ENCODE measurements at places on chromosomes 5 and 9. TPM values are rescaled to one million over a fixed set of nuclear protein-coding genes. Genes with fewer than 3 reads are reported as not detected.

DNA sequence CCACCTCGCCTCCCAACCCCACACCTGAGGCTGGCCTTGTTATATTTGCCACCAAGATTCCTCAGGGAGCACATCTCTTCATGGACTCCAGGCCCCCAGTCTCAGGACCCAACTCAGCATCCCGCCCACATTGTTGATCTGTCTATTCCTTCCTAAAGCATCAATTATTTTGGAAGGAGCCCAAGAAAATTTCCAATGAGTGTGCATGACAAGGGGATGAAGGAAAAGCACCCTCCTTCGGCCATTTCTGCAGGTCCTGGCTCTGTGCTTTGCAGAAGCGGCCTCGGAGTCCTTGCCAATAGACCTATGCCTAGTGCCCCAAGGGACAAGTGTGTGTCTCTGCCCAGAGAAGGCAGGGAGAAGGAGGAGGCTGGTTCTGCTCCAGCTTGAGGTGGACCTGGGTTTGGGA is 273.2 kb downstream of the GADD45G start:
- DNase-seq = no peak
- peaks cover 76% of the 10 kb centered on the region for H3K4me1 ChIP-seq
- H3K4me3 ChIP-seq = no peak overlapping the region
- H3K27me3 ChIP-seq = no peaks in the 10 kb centered on the region
- no peaks in the 10 kb centered on the region for H3K36me3 ChIP-seq

CDO1 gene
- total RNA-seq = 6.8 TPM

APBA1 gene
- total RNA-seq = 3.0 TPM

GRCh38 chr5:123120197-123120596 is 31.2 kb downstream of the PRDM6 start:
- no peaks in the 10 kb centered on the region for H3K4me1 ChIP-seq
- H3K36me3 ChIP-seq = no peaks in the 10 kb centered on the region

GRCh38 chr9:34249274-34249673 is 70.4 kb downstream of the UBAP1 start:
- H3K27me3 ChIP-seq = no peaks in the 10 kb centered on the region
- peaks cover 65% of the 10 kb centered on the region for H3K4me1 ChIP-seq
- H3K27ac ChIP-seq = no peak overlapping the region
- DNase-seq = no peak
- no peak overlapping the region for H3K4me3 ChIP-seq

TMEM8B gene
- total RNA-seq = 17.5 TPM

- peaks cover 4% of the 10 kb centered on the region for H3K27me3 ChIP-seq
- H3K4me3 ChIP-seq = no peak overlapping the region
- H3K36me3 ChIP-seq = no peaks in the 10 kb centered on the region
- DNase-seq = no peak
Measured at GRCh38 chr9:16152276-16153101, 599.6 kb downstream of the CCDC171 start.

- no peak overlapping the region for H3K27ac ChIP-seq
- no peak overlapping the region for H3K4me3 ChIP-seq
- no peaks in the 10 kb centered on the region for H3K4me1 ChIP-seq
- H3K36me3 ChIP-seq = no peaks in the 10 kb centered on the region
- no peaks in the 10 kb centered on the region for H3K27me3 ChIP-seq
- DNase-seq = no peak
Measured at GRCh38 chr9:115232181-115232774, 114.3 kb upstream of the TNC start.

GRCh38 chr9:100455470-100455869 is 17.5 kb upstream of the TMEFF1 start:
- no peak overlapping the region for H3K4me3 ChIP-seq
- H3K36me3 ChIP-seq = peaks cover 37% of the 10 kb centered on the region
- H3K27me3 ChIP-seq = no peaks in the 10 kb centered on the region
- H3K4me1 ChIP-seq = peaks cover 10% of the 10 kb centered on the region
- DNase-seq = no peak

DNA sequence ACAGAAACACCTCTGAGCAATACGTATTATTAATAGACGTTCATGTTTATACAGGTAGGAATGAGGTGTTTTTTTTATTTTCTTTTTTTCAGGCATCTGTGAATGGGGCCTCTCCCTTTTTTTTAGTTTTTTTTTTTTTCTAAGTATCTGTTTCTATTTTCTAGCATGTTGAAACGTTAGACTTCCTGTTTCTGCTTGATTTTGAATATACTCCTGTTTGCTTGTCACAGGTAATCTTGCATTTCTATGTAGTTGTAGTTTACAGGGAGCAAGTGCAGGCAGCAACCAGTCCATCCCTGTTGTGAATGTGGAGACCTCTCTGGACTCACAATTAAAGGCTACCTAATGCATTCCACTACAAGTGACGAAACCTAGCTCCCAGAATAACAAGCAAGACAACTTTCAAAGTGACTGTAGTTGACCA is 22.8 kb upstream of the TNFAIP8 start:
- no peak for DNase-seq
- no peaks in the 10 kb centered on the region for H3K36me3 ChIP-seq
- peak overlapping the region; percentile 59 for H3K4me3 ChIP-seq

DNA sequence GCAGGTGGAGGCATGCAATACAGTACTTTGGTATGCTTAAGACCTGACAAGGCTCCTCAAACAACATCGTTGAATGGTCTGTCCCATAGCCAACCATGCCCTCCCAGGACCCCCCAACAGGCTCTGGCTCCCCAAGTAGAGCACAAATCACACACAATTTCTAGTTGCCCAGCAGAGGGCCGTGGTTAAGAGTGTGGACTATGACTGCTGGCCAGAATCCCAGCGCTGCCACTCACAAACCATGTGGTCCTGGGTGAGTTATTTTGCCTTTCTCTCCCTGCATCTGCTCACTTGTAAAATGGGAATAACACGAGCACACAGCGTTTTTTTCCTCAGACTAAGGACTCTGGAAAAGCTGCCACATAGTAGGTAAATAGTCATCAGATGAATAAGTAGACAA is 6.5 kb downstream of the CKMT2 start:
- H3K36me3 ChIP-seq = peaks cover 10% of the 10 kb centered on the region
- H3K4me3 ChIP-seq = peak overlapping the region; percentile 70
- no peaks in the 10 kb centered on the region for H3K27me3 ChIP-seq

DNA sequence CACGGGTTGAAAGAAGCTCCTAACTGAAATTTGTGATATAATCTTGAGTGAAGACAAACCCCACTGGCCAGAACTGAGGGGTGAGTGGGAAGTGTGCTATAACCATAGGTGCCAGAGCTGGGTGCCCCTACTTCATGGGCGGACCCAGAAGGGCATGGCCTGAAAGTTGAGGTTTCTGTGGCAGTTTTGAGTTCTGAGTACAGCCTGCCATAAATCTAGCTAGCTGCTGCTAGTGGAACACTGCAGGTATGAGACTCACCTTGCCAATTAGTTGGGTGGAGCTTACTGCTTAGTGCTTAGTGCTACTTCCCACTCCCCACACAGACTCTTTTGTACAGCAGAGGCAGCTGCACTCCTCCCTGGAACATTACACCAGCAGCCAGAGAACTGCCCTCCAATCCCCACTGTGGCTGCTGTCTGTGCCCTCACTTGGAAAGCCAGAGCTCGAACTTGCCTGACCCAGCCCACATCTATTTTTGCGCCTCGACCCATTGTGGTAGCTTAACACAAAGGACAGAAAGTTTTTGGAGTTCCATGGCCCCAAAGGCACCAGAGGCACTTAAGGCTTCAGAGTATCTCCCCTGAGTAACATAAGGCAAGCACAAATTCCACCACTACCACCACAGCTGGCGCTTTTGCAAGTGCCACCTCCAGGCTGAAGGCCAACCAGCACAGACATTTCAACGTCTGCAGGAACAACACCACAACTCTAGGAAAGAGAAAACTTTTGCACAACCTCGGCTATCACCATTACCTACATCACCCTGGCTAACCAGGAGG is 27.1 kb upstream of the PTGER4 start:
- no peaks in the 10 kb centered on the region for H3K36me3 ChIP-seq
- H3K27me3 ChIP-seq = no peaks in the 10 kb centered on the region
- no peak overlapping the region for H3K4me3 ChIP-seq
- DNase-seq = no peak
- H3K4me1 ChIP-seq = peaks cover 3% of the 10 kb centered on the region
